ENCODE measurements at places on chromosomes 7 and 10.

DNA sequence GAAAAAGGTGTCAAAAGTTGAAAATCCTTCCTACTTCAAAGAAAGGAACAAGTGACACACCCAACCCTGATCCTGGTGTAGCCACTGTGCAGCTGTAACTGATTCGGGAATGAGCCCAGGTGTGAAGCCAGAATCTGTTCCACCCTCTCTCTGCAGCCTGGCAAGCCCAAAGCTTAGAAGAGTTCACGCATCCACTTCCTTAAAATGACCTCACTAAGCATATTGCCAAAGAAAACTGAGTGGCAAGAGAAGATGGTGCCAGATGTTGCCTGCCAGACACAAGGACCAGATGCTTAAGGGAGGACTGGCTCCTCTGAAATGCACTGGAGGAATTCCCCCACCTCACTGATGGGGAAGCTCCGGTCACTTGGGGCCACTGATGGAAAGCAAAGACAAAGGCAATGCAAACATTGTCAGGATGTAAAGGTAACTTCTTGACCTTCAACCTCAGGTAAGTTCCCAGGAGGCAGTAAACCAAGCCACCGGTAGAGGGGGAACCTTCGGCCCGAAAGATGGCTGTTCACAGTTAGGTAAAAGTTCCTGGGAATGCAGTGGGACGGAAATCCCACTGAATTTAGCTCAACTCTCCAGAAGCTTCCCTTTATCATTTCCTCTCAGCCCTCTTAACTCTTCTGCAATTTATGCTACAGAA is 554.9 kb downstream of the KCNMA1 start:
- DNase-seq, result no peak

GRCh38 chr7:1492221-1492620 is 12.0 kb downstream of the INTS1 start:
- DNase-seq, result no peak

DNA sequence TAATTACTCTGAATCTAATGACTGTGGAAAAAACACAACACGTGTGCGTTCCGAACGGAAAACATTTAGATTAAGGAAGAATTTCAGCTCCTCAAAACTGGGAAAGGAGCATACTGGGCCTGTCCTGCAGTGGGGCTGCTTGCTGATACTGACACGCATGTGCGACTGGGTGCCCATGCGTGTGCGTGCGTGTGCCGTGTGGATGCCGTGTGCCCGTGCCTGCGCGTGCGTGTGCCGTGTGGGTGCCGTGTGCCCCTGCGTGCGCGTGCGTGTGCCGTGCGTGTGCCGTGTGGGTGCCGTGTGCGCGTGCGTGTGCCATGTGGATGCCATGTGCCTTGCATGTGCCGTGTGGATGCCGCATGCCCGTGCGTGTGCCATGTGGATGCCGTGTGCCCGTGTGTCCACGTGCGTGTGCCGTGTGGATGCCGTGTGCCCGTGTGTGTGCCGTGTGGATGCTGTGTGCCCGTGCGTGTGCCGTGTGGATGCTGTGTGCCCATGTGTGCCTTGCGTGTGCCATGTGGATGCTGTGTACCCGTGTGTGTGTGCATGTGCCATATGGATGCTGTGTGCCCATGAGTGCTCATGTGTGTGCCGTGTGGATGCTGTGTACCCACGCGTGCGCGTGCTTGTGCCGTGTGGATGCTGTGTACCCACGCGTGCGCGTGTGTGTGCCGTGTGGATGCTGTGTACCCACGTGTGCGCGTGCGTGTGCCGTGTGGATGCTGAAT is 28.2 kb downstream of the PWWP2B start:
- no peak for DNase-seq

DNA sequence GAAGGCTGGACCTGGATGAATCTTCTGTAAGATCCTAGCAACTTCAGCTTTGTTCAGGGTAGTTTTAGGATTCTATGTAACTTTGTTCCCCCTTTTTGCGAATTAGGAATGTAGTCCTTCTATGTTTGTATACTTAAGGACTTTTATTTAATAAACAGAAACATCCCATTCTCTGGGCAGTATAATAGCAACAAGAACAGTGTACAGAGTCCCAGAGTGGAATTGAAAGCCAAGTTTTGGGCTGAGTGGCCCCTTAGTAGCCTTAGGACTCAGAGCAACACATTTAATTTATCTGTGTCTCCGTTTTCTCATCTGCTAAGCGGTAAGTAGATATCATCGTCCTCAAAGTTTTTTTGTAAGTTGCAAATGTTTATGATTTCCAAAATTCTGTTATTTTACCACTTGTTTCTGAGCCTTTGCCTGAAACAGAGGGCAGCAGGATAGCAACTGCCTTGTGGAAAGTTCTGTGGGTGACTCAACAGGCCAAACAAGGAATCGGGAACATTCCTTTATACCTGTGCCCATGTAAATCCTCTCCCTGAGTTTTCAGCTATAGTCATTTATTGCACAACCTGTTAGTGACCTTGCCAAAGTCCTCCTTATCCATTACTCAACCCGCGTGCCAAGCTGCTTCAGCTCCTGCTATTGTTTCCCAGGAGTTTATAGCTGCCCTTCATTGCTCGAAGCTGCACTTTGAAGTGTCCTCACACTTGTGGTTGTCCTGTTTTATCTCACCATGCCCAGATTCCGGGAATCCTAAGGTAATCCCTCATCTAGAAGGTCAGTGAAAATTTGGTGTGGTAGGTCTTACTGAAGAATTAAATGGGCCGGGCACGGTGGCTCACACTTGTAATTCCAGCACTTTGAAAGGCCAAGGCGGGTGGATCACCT is 199.1 kb upstream of the AHR start:
- DNase-seq, result no peak

DNA sequence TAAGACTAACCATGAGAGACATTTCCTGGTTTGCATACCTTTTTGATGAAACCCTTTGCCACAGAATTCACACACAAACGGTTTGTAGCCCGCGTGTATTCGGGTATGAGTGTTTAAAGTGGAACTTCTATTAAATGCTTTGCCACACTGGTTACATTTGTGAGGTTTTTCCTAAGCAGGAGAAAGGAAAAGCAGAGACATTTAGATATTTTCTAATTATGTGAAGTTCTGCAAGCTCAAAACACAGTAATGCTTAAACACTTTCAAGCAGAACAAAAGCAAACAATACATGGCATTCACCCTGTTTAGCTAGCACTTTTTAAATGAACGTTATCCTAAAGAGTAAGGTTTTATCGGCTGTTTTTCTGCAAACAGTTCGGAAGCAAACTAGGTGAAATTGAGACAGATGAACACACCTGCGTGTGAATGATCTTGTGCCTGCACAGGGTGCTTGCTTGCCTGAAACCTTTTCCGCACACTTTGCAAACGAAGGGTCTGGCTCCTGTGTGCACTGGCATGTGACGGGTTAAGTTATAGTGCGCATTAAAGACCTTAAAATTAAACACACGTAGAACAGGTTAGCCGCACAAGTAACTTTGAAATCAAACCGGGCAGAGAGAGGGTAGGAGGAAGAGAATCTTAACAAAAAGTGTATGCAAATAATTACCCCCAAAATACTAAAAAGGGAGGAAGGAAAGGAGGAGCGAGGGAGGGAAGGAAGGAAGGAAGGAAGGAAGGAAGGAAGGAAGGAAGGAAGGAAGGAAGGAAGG is 1.6 kb downstream of the FEZF1 start:
- no peak for DNase-seq

GRCh38 chr7:92963566-92963965 is 127.2 kb upstream of the CDK6 start:
- DNase-seq, result no peak

All from activated T-helper 9 cell treated with anti-CD3 and anti-CD28 coated beads, Interleukin-2, amount 50 U/mL, for 16 hours (primary cell).